NCI-H1694 treated with DMSO at 0.1 percent for 48 hours (cell line): ENCODE measurements at places on chromosomes 7 and 10.

DNA sequence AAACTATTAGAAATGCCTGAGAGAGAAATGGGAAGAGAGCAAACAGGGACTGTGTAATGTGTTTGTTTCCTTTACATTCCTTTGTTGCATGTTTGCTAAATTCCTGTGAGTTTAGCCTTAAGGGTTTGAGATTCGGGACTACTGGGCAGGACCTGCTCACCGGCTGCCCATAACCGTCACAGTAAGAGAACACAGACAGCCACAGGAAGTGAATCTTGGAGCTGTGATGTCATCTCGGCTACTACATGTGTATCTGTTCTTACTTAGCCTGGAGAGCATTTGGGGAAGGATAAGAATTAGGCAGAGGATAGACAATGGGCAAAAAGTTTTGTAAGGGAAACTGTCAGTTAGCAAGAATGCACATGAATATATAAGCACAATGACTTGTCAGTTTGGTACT is 485.1 kb upstream of the KLF6 start:
- no peak for DNase-seq

DNA sequence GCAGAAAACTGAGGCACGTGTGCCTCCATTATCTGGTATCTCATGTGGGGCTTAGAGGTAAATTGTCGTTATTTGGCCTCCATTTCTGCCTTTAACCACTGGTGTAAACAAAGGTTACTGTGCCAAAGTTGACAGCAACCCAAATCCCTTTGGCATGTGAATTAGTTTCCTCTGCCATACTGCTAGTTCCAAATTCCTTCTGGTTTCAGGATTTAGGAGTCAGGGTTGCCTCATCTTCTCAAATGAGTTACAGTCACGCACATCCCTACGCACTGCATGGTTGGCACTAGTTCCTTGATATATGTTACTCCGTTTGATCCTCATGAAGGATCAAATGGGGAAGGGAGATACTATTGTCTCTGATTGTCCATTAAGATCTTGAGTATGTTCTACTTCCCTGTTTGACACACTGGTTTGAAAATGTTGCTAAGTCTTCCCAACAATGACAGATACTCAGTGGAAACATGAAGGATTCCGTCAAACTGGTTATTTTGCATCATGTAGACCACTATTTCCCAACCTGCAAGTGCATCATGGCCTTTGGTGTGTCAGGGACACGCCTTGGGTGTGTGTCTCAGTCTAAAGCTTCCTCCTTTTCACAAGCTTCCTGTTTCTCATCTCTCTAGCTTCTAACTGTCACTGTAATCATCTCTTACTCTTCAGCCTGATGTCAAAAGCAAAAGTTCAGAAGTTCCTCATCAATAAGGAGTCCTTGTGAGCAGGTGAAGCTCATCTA is at the start of gene LIPN:
TSS of gene LIPN (plus strand) at position 655 of the 736 bp plus-strand sequence. CDS start 1,386 bp downstream, outside the sequence.
- no peak for DNase-seq

- no peak for DNase-seq
These were observed 320.8 kb upstream of the NRP1 start for GRCh38 chr10:33655165-33655815.

DNA sequence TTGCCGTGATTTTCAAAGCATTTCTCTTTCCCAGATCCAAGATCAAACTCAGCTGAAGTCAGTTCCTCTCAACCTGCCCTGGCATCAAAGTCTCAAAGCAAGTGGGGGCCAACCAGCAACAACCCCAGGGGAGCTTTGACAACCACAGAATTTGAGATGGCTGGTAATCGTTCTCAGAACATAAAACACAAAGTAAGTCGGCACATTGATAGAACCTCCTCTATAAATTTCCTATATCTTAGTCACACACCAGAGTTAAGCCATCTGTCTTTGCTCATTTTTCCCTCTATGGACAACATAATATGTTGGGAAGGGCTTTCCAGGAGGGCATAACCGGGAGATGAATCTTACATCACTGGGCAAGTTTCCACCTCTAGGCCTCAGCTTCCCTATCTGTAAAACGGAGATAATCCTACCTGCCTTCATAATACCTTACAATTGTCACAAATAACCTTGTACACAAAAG is 1.2 kb upstream of the DNAJC9 start:
- DNase-seq = no peak

GRCh38 chr7:70439651-70440050 is 692.3 kb upstream of the GALNT17 start:
- no peak for DNase-seq

GRCh38 chr10:68110027-68110426 is 739 bp downstream of the MYPN start:
- no peak for DNase-seq

DNA sequence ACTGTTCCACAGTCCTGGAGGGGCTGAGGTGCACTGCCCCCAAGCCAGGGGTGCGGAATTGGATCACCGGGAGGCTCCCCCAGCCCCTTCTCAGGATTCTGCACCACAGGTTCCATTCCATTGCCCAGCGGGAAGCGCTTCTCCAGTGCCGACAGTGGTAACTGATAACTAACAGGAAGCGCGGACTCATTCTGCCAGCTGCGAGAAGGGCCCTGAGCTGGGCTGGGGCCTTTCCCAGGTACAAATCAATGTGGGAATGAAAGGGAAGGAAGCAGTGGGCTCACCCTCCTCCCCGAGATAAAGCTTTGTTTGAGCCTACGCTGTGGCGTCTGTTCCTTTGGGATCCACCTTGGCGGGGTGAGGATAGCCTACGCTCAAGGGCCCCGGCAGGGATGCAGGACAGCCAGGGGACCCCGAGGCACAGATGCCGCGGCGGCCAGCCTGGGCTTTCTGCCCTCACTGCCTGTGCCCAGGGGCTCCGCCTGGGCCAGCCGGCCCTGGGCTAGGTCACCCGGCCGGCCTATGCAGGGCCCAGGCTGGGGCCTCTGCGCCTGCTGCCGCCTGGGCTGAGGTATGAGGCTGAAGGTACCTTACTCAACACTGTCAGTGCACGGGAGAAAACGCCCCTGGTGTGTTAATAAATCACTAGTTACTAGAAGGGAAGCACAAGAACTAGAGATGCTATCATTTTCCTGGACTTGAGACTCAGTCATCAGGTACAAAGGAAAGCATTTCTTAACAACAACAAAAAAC is 39.4 kb downstream of the EN2 start:
- no peak for DNase-seq

GRCh38 chr7:37999673-38000072 is 79.2 kb downstream of the EPDR1 start:
- no peak for DNase-seq

DNA sequence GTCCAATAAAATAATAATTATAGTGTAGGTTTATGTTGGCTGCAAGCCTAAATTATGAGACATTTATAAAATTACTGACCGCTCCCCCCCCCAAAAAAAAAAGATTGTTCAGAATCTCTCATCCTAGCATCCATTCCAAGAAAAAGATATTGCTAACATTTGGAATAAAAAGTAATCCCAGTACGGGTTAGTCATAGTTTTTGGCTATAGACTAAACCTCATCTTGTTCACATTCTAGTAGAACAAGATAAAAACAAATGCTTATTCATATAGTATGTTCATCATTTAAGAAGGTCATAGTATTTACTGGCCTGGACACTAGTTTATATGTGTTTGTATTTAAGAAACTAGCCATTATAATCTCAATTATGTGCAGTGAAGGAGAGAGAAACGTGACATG is 44.0 kb downstream of the ADK start:
- no peak for DNase-seq

- DNase-seq = no peak
These were observed 24.6 kb upstream of the FAM170B start for GRCh38 chr10:49158404-49158803.

DNA sequence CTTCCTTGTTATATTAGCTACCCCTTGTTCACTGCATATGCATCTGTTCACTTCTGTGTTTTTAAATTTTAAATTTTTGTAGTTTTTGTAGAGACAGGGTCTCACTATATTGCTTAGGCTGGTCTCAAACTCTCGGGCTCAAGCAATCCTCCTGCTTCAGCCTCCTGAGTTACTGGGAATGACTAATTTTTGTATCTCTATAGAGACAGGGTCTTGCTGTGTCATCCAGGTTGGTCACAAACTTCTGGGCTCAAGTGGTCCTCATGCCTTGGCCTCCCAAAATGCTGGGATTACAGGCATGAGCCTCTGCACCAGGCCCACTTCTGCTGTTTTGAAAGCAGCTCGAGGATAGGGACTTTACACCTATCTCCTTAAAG is 64.6 kb downstream of the PRTFDC1 start:
- DNase-seq = no peak

GRCh38 chr7:116616555-116617059 is 55.4 kb upstream of the MET start:
- DNase-seq = no peak

DNA sequence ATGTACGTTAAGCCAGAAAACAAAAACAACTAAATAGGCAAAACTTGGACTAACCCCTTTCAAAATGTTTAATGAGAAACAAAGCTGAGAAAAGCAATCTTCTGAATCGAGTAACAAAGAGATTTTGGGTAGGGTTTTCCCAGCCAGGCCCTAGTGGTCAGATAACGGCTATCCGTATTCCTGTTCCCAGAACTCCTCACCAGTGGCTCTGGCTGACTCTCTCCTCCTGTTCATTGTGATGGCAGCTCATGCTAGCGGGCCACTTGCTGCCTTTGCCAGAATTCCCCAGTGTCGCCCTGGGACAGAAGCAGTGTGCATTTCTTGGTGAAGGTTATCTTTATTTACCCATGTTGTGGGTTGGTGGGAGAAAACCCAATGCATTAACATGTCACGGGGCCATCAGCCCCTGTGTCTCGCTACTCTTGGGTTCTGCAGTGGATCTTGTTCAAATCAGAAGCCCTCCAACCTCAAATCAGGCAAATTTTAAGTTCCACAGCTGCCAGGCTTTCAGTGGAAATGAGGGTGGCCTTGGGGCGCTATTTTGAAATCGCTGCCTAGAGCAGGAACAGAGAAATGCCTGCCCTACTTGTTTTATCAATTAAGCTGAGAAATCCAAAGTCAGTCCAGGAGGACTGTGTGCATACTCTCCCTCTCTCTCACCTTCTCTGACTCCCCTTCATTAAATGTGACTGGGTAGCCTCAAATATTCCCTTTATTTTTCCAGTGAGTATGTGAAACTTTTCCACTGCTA is 164.5 kb upstream of the NPVF start:
- no peak for DNase-seq

DNA sequence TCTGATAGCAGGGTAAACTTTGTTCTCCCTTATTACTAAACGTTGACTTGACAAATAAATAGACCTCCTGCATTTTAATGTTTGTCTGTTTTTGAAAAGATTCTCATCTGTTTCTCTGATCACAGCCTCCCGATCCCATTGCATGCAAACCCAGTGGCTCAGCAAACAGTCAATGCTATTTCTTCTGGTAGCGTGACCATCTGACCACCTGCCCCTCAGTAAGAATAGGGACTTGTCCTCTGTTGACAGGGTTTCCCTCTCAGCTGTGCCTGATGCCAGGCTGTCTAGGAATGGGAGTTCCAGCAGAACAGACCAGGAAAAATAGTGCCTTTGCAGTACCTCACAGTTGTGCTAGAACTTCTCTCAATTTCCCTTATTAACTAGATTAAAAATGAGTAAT is 40.7 kb upstream of the EBLN1 start:
- DNase-seq = no peak

DNA sequence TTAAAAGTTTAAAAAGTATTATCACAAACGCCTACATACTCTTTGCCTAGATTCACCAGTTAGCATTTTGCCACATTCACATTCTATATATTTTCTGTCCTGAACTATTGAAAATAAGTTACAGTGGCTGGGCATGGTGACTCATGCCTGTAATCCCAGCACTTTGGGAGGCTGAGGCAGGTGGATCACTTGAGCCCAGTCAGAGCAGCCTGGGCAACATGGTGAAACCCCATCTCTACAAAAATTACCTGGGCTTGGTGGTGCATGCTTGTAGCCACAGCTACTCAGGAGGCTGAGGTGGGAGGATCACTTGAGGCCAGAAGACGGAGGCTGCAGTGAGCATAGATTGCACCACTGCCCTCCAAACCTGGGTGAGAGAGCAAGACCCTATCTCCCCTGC is 5.3 kb downstream of the ARPC1A start:
- no peak for DNase-seq

- DNase-seq = no peak
These were observed 51.4 kb downstream of the ZRANB1 start for GRCh38 chr10:124993345-124993708.

GRCh38 chr7:8423057-8423456 is 10.4 kb upstream of the NXPH1 start:
- no peak for DNase-seq

DNA sequence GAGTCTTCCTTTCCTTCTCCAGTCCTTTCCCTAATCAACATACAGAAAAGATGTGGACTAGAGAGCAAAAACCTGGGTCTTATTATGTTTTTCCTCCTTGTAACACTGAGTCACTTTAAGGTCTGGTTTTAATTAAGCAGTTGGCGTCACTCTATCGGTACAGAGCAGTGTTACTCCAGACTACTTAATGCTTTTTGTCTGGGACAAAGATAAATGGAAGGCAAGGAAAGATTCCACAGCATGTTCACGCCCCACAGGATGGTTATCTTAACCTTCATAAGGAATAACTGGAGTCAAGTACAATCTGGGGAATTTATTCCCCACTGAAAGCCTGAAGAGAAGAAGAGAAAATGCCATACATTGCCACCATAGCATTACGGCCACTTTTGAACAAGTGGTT is 145.7 kb downstream of the ELAPOR2 start:
- no peak for DNase-seq

DNA sequence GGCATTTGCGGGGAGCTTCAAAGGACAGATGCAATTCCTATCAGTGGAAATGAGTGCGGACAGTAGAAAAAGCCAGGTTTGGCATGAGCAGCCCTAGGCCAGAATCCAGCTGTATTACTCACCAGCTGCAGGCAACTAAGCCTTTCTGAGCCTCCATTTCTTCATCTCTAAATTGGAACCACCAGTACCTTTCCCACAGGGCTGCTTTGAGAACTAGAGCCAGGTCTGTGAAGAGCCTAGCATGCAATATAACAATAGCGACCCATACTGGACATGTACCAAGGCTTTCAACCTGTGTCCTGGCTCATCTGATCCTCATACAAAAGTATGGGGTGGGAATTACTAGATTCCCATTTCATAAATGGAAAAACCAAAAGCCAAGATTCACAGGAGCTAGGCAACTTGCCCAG is 101.0 kb downstream of the GSAP start:
- DNase-seq = no peak

DNA sequence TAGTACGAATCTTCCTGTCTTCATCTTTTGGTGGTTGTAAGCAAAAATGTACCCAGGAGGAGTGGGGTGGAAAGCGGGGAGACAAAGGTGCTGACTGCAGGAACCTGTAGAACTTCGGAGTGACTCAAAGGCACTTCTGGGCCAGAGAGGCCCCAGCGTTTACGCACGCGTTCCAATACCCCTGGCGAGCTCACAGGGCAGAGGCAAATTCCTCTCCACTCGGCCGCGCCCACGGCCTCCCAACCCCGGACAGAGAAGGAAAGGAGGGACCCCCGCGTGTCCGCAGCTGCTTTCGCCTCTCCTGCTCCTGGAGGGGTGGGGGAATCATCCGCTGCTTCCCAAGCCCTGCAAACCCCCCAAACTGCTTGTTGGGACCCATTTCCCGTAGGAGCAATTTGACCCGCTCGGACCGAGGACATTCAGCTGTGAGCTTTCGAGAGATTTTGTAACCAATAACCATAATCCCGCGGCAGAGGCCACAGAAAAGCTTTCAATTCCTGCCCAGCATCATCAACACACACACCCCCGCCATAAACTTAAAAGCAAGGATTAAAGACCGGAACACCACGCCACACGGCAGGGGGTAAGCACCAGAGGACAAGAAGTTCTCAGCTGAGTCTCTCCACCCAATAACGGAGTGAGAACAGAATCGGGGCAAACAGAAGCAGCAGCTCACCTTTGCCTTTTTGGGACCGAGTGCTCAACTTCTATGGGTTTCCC is 2.3 kb downstream of the IGF2BP3 start:
- DNase-seq = no peak

GRCh38 chr10:107689323-107689722 is 524.8 kb upstream of the SORCS1 start:
- DNase-seq = no peak
